ENCODE measurements at places on chromosomes 16 and 17. TPM values are rescaled to one million over a fixed set of nuclear protein-coding genes. Genes with fewer than 3 reads are reported as not detected.

The SLFN12L gene
- not detected for total RNA-seq

The NACA2 gene
- not detected for total RNA-seq

The COPRS gene
- total RNA-seq, result 64.3 TPM

The CCDC144A gene
- 10.3 TPM for total RNA-seq

The TPSD1 gene
- not detected for total RNA-seq

The SEC14L1 gene
- 51.2 TPM for total RNA-seq

The DHRS7C gene
- not detected for total RNA-seq

The TBX21 gene
- not detected for total RNA-seq

The CD300C gene
- not detected for total RNA-seq

The GNGT2 gene
- not detected for total RNA-seq

The SKAP1 gene
- total RNA-seq, result not detected

The CHST5 gene
- under 0.01 TPM for total RNA-seq

The NAGS gene
- total RNA-seq, result 0.64 TPM

The GRAPL gene
- 0.43 TPM for total RNA-seq

The ALDH3A1 gene
- total RNA-seq, result not detected
